ENCODE measurements at places on chromosomes 5 and 9. TPM values are rescaled to one million over a fixed set of nuclear protein-coding genes. Genes with fewer than 3 reads are reported as not detected.

The HMGCR gene
- total RNA-seq, result 54.4 TPM

The IL4 gene
- total RNA-seq, result not detected

The PTGER4 gene
- 5.2 TPM for total RNA-seq

The IFNA13 gene
- total RNA-seq, result not detected

The FRMPD1 gene
- not detected for total RNA-seq

The ANXA2R gene
- 5.7 TPM for total RNA-seq

The HNRNPA0 gene
- total RNA-seq, result 9.9 TPM

The OTP gene
- total RNA-seq, result not detected

The PCDHB4 gene
- not detected for total RNA-seq

The RGS7BP gene
- total RNA-seq, result not detected

The TCF7 gene
- 3.9 TPM for total RNA-seq

The RNF145 gene
- 47.3 TPM for total RNA-seq

The ENTR1 gene
- 22.6 TPM for total RNA-seq

The MAMDC4 gene
- 1.1 TPM for total RNA-seq

The FOXD1 gene
- 3.3 TPM for total RNA-seq

The SLC34A3 gene
- total RNA-seq, result not detected

The PCDHGA7 gene
- 5.7 TPM for total RNA-seq

The PTGDS gene
- total RNA-seq, result 6.0 TPM

The SPAAR gene
- total RNA-seq, result 0.17 TPM

The ERCC8 gene
- total RNA-seq, result 12.3 TPM

The TTF1 gene
- total RNA-seq, result 8.6 TPM

Measured in bronchial smooth muscle cell (primary cell).